ENCODE measurements at places on chromosomes 1 and 21.

GRCh38 chr1:219109424-219110018, 64.2 kb upstream of the LYPLAL1 start:
- DNase-seq: no peak

GRCh38 chr1:214864896-214865688, 217.4 kb upstream of the KCNK2 start:
- no peak for DNase-seq

DNA sequence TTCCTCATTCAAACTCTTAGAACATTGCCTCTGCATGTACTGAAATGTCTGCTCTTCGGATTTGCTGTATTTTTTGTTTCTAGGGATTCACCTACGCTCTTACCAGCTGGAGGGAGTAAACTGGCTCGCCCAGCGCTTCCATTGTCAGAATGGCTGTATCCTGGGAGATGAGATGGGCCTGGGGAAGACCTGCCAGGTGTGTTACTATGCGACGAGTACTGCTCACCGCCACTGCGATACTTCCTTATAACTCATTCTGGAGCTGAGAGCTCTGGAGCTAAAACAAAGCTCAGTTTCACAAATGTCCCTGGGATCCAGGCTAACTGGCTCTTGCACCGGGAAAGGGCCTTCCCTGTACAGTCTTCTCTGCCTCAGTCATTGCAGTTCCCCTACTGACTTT, 10.1 kb downstream of the CHD1L start:
- no peak for DNase-seq

- DNase-seq: no peak
Observed at GRCh38 chr1:246748867-246749266, 24.7 kb downstream of the SCCPDH start.

DNA sequence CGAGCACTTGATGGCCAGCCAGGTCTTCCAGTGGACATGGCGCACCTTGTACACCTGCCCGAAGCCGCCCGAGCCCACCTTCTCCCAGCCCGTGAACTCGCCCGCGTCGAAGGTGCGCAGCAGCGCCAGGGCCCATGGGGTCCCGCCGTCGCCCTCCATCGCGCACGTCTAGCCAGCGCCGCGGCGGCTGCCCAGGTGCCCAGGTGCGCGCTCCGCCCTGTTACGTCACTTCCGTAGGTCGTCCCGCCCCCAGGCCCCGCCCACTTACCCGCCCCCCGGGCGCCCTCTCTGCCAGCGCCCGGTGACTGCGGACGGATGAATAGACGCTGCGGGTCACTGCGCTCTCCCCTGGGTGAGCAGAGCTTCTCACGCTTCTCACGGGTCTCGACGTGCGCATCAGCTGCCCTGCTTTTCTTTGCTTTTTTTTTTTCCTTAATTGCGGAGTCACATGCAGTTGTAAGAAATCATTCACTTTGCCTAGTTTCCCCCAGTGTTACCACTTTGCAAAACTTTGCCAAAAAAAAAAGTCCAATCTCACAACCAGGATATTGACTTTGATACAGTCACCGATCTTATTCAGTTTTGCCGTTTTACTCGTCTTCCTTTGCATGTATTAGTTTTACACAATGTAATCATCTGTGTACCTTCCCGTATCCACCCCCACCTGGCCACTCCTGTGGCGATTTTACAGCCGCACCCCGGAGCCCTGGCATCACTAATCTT, at the start of gene RIPK4:
Gene RIPK4, minus strand, starts transcription at position 170 of the 723 bp plus-strand sequence. Its CDS starts 11 bp downstream, at position 159.
- no peak for DNase-seq

DNA sequence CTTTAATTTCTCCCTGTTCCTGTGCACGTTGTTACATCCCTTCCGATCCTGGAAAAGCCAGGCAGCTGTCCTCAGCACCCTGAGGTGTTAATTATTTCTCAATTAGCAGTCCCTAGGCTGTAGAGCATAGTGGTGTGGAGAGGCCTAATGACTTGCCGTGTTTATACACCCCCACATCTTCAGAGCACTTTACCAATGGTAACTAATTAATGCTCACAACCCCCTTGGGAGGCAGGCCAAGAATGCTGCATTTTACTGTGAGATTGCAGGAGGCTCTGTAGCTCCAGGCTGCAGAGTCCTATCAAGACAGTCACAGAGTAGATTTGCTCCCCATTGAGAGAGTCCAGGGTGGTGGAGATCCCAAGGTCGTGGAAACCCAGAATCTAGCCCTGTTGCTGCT, 2.4 kb upstream of the PARS2 start:
- no peak for DNase-seq

DNA sequence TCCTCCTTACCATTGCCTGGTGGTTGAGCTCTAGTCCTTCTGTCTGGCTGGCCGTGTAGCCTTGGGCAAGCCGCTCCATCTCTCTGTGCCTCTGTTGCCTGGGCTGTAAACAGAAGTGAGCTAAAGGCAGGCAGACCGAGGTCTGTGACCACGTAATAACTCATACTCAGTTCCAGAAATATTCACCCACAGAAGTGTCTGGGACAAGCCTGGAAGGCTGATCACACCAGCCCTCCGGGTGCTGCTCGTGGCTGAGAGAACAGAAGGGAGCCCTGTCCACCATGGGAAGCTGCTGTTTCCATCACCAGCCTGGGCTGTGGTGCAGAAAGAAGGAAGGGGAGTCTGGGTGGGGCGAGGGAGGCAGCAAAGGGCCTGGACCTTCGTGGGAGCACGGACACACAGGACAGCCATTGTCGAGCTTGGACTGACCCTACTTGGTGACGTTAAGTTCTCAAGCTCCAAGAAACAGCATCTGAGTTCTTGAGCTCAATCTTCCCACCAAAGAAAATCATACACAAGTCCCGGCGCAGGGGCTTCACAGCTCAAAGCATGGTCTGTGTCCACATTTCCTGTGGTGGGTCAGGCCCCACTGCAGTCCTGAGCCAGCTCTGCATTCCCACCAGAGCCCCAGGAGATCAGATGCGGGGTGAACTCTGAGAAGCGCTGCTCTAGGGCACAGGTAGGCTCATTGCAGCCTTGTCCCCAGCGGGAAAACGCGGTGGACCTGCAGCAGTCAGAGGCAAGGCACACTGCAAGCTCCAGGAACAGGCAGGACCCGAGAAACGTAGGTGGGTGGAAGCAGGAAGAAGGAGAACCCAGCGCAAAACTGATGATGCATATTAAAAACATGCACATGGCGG, 61.8 kb downstream of the RUNX3 start:
- DNase-seq: no peak

GRCh38 chr1:230156536-230156935, 89.5 kb downstream of the GALNT2 start:
- DNase-seq: no peak

- no peak for DNase-seq
Observed at GRCh38 chr1:228172591-228173527, 7.3 kb downstream of the IBA57 start.

DNA sequence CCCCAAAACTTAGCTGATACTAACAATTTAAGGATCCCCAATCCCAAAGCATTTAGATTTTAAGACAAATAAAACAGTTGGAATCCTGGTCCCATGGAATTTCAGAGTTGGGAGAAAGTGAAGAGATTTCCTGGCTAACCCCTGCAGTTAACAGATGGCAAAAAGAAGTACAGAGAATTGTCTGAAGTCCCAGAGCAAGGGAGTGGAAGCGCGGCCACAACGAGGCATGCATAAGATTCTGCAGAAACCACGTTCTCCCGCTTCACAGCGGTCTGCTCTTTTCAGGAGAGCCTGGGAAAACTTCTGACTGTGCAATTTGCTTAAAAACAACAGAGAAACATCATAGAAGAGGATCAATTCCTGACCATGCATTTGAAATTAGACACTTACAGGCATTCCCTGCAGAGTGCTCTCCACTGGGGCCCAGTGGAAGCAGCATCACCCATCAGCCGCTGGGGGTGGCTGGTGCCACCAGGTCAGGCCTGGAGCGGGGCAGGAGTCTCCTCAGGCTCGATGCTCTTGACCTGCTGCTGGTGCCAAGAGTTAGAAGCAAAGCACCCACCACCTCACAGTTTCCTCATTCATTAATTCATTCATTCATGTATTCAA, 226.7 kb upstream of the POU3F1 start:
- no peak for DNase-seq

DNA sequence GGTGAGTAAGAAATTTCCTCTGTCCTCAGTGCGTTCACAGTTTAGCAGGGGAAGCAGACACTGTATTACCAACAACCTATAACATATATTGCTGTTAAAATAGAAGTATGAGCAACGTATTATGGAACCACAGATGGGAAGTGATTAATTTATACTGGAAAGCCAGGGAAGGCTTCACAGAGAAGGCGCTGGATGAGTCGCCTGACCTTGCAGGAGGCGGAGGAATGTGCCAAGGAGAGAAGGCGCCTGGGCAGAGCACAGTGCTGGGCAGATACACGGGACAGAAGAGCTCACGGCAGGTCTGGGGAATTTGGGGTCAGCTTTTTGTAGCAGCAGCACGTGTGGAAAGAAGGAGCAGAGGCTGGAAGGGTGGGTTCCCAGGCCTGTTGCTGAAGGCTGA, 116.3 kb downstream of the DHRS3 start:
- no peak for DNase-seq

DNA sequence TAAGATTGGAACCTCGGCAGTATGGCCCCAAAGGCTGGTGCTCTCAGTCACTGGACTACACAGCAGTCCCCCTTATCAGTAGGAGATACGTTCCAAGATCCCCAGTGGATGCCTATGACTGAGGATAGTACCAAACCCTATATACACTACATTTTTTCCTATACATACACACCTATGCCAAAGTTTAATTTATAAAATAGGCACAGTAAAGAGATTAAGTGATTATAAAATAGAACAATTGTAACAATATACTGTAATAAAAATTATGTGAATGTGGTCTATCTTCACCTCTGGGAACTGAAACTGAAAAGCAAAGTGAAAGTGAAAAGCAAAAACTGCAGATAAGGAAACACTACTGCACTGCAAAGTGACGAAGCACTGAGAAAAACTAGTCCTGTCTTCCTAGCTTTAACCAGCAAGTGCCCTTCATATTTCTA, 96.8 kb downstream of the INTS7 start:
- DNase-seq: no peak

GRCh38 chr1:40311692-40312091, 5.4 kb downstream of the COL9A2 start:
- DNase-seq: no peak

DNA sequence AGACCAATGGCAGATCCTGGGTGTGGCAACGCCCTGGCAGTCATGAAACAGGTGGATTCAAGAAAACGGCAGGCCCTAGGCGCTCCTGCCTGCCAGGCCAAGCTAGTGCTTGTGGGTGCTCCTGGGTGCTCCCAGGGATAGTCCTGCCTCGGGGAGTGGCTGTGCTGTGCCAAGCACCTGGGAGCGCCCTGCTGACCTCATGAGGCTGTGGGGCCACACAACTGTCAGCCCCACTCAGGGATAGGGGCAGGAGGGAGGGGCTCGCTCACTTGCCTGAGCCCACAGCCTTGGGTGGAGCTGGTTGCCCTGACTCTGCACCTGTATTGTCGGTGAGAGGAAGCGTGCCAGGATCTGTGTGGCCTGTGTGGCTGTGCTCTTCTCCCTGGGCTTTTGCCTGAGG, 9.4 kb downstream of the SNAP47 start:
- no peak for DNase-seq

GRCh38 chr1:25917996-25918395, 11.8 kb upstream of the STMN1 start:
- no peak for DNase-seq

DNA sequence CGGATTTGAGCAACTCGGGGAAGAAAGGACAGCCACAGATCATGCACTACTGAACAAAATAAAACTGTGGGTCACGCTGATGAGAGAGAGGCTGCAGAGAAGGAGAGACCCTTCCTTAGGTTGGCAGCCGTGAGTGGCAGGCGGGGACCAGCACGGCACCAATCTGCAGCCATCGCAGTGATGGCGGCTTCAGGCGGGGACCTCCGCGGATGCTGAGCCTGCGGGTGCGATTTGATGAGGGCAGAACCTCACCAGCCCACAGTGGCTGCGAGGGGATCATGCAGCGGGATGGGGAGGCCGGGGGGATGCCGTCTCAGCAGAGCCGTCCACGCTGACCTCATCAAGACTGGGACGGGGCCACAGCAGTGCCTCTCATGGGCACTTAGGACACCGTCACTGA, 11.8 kb downstream of the ITGB2 start:
- no peak for DNase-seq

GRCh38 chr1:156419854-156420204, 50.8 kb downstream of the RHBG start:
- no peak for DNase-seq

DNA sequence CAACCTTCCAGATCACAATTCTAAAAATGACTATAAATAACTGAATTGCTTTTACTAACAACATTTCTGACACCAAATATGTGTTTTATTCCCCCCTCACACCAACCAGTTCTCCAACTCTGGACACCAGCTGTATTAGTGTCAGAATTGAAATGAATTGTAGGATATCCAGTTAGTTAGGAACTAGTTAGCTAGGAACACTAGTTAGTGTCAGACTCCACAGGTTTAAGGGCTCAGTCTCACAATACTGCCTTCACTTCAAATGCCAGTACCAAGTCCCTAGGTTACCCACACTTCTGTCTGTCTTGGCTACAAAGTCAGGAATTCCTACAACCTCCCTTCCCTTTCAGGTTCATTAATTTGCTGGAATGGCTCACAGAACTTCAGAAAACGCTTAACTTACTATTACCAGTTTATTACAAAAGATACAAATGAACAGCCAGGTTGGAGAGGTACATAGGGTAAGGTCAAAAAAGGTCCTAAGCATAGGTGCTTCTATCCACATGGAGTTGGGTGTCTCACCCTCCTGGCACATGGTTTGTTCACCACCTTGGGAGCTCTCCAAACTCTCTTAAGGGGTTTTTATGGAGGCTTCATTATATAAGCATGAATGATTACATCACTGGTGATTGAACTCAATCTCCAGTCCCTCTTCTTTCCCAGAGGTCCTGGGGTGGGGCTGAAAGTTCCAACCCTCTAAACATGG, 4.2 kb downstream of the STXBP3 start:
- no peak for DNase-seq

Measured in spinal cord (tissue), 10 donors.